ENCODE measurements at places on chromosomes 2 and 18.

- DNase-seq: no peak
Observed at GRCh38 chr2:230453006-230453405, 37.0 kb downstream of the SP100 start.

GRCh38 chr2:128622955-128623620 is 304.4 kb upstream of the HS6ST1 start:
- DNase-seq: no peak

- no peak for DNase-seq
Observed at GRCh38 chr18:72700961-72701710, 157.0 kb upstream of the CBLN2 start.

DNA sequence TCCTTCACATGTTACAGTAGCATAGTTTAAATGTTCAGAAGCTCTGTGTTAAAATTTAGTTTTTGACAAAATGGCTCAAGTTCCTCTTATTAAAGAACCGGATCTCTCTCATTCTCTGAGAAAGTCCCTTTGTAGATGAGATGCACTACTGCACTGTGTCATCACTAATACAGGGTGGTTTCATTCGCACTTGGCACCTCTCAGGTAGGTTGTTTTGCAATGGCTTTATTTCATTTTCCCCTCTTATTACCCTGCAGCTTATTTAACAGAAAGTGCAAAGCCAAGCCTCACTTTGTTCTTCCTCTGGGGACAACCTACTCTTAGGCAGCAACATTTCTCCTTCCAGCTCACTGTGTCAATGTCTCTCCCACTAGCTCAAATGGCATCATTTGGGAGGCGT is 185.1 kb downstream of the DLGAP1 start:
- DNase-seq: no peak

DNA sequence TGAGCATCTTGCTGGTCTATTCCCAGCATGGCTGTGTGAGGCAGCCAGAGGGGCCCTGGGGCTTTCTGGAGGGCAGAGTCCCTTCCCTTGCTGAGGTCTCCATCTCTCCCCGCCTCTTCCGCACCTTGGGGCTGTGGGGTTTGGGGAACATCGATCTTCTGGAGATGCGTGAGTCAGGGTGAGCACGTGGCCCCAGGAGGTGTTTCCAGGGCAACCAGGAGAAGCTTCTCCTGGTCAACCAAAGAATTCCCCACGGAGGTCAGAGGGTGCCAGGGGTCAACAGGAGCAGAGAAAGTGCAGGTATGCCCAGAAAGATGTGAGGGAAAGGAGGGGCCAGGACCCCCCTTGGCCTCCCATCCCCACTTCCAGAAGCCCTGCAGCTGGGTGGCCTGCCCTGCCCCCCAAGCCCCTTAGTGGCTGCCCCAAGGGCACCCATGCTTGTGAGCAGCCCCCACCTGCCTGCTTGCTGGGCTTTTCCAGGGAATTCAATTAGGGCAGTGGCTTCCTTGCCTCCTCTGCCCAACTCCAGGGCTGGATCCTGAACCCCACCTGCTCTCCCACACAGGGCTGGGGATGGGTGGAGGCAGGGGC is 2.8 kb upstream of the PROM2 start:
- DNase-seq: no peak

DNA sequence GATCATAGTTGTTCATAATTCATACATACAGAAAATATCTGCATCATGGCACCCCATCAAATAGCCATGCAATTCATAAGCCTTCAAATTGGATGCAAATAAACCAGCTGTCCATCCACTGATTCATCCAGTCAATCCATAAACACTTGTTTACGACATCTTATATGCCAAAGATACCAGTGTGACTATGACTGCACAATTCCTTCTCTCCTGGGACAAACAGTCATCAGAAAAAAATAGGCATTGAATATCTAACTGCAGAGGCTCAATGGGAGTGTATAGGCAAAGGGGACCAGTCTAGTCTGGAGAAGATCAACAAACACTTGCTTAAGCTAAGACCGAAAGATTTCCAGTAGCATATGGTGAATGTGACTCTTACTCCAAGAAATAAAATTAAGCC is 70.0 kb downstream of the COL4A3 start:
- no peak for DNase-seq

DNA sequence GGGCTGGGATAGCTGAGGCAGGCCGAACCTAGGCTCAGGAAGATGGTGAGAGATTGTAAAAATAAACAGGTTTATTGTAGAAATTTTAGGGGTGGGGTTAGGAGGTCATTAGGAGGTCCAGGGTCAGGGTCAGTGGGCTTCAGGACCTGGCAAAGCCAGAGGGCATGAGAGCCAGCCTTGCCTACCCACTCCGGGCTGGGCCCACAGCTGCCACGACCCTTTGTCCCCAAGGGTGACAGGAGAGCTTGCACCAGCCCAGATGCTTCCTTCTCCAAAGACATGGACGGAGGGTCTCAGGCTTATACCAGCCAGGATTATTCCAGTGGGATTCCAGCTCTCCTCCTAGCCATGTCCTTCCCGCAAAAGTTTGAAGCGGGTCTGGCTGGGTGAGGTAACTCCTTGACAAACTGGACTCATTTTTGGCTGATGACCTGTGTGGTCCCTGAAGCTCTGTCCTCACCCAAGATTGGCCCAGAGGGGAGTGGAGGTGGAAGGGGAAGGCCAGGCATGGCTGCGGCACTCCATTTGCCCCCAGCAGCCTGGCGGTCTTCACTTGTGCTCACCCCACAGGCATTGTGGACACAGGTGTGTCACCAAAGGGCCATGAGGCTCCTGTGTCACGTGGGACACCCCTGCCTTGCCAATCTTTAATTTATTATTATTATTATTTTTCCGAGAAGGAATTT is 23.8 kb upstream of the ATOH8 start:
- no peak for DNase-seq

GRCh38 chr2:6944555-6944954 is 27.3 kb downstream of the RNF144A start:
- DNase-seq: no peak

DNA sequence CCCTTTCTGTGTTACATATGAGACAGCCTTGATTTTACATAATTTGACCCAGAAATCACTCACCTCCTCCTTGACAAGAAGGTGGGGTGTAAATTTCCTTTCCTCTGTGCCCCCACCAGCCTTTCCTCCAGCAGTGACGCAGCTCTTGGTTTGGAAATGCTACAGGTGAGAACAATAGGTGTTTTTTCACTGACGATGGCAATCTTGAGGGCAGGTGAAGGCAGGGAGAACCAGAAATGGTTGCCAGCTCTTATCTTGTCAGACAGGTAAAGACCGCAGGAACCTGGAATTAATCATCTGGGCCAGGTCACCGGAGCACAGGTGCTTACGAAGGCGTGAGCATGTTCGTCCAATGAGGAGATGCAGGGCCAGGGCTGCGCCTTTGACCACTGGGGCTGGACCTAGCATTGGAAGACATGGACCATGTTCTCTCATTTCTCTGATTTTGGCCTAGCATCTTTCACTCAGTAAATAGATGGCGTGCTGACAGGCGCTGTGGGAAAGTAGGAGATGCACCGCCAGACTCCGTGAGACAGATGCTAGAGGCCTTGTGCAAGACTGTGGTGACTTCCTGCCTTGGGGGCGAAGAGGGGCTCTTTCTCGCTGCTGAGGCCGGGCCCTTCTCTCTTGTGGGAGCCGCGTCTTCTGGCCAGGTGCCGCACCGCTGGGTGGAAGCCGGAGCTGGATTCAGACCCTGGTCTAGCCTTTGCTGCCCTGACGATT is 4.0 kb downstream of the CIDEA start:
- no peak for DNase-seq

DNA sequence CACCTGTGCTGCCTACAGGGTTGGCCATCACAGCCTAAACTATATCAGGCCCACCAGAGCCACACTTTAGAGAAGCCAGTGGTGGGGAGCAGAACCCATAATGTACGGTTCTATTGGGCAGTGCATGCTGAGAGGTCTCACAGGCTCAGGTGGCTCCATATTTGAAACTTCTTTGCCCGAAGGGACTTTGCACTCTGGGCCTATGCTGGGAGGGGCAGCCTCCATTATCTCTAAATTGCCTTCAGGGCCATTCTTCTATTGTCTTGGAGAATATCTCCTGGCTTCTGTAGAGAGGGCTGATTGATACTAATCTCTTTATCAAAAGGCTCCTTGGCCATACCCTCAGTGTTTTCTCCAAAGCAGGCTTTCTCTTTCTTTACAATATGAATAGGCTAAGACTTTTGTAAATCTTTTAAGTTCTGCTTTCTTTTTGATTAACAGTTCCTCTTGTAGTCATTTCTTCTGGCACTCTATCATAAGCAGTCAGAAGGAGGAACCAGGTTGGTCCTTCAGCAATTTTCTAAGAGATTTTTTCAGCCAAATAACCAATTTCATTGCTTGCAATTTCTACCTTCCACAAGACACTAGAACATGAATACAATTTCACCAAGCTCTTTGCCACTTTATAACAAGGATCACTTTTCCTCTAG is 44.5 kb downstream of the RPE start:
- no peak for DNase-seq

DNA sequence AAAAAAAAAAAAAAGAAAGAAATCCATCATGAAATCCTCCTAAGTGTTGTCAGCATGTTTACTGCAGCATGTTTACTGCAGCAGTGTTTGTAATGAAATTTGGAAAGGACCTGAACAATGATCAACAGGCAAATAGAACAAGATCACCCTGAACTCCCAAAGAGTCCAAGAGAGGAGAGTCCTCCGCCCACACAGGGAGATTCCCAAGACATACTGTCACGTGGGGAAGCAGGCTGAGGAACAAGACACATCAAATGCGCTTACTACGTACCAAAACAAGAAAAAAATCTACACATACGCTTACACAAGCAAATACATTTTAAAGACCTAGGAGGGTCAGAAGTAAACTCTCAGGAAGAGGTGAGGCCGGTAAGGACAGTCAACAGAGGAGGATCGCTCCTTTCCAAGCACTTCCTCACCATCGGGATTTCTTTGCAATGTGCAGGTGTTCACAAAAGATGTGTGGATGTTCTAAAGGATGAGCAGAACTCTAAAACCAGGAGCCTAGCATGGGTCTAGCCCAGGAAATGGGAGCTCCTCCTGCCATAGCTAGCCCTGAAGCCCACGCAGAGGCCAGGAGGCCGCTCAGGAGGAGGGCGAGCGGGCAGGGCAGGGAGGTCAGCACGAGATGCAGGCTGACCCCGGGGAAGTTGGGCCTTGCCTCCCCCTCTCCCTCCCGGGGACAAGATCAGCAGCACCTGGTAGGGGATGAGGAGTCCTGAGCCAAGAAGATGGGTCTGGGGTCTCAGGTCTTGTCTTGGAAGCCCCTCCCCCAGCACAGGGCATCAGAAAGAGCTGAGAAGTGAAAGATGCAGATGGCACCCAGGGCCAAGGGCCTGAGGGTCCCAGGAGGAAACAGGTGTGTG is 66.4 kb downstream of the ZNF516 start:
- DNase-seq: no peak

DNA sequence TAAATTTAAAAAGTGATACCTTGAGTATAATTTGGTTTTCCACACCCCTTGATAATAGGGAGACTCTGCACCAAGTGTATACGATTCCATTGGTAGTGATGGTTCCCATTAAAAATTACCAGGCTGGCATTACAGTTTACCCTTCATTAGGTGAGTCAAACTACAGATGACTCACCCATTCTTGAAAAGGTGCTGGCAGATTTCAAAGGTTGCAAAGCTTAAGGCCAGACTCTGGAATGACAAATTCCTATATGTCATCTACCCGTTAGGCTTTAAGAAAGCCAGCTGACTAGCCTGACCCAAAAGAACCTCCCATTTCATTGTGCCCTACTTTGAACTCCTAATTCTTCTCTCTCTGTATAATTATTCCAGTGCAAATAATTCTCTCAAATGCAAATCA is 124.4 kb downstream of the LRRTM4 start:
- DNase-seq: no peak

- no peak for DNase-seq
Observed at GRCh38 chr2:98882368-98882767, 53.7 kb downstream of the CRACDL start.

DNA sequence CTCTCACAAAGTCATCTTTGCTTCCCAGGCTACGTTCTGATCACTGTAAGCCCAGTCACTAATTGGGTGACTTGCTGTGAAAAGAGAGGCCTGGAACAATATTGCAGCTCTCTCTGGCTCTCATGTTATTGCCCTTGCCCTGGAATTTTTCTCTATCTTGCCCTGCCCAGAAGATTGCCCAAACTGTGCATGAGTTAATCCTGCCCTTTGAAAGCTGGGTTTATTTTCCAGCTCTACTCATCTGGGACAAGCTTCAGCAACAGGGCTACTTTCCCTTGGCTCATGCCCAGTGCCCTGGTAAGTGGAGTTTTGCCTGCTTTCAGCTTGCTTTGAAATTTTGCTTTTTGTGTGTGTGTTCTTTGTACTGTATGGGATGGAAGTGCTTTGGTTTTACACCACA is 6.9 kb upstream of the EHBP1 start:
- no peak for DNase-seq

DNA sequence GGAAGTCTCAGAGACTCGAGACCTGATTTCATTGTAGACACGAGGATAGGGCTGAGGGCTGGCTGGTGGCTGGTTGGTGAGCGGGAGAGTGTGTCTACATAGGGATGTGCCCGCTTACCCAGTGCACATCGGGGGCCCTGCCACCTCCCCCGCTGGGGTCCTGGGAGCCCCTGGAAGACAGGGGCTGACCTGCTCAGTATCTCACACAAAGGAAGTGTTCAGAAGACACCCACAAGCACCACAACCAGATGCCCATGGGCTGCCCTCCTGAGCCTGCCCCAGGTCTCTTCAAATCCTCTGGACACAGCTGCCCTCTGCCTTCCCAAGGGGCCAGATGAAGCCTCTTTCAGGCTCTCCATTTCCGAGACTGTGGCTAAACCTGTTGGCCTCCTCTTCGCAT is 43.1 kb downstream of the MYCN start:
- no peak for DNase-seq

DNA sequence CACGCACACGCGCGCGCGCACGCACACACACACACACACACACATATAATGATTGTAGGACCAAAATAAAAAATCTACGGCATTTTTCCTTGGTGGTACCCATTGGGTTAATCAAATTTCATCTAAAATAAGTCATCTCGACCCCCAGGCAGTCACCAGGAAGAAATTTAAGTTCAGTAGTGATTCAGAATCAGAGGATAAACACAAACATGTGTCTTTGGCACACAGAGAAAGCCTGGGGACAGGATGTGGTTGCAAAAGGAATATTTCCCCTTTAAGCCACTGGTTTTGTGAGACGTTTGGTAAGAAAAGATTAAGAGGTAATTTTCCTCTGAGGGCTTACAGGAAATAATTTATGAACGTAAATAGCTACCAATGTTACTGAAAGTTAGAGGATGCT is 171.6 kb upstream of the PIEZO2 start:
- DNase-seq: no peak

DNA sequence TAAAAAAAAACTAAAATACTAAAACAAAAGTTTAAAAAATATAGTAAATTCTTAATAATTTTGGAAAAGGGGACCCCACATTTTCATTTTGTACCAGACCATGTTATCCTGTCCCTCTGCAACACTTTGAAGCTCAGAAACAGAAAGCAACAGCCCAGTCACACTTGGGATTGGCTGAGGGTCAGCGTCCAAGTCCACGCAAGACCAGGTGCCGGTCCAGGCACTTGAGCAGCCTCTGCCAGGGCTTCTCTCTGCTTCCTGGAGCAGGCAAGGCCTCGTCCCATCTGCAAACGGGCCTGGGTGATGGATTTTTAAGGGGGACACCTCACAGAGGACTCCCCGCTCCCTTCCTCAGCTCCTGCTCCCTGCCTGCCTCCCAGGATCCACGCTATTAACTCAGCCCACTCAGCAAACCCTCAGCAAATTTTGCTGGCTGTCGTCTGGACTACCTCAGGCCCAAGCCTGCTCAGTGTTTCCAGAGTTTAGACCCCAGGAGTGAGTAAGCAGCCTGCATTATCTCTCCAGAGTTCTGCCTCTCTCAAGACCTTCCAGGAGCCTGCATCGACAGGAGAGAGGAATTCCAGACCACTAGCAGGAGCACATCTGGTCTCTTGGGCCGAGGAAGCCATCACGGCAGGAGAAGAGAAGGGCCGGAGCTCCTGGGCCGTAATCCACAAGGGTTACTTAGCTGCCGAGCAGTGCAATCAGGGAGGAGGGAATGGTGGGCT is 88.7 kb upstream of the STPG4 start:
- DNase-seq: no peak
